ENCODE measurements at places on chromosomes 16 and 17.

- DNase-seq = no peak
Observed at GRCh38 chr17:71428897-71429296, 691.9 kb upstream of the SOX9 start.

- DNase-seq = no peak
Observed at GRCh38 chr17:39122991-39123390, 28.4 kb downstream of the PLXDC1 start.

DNA sequence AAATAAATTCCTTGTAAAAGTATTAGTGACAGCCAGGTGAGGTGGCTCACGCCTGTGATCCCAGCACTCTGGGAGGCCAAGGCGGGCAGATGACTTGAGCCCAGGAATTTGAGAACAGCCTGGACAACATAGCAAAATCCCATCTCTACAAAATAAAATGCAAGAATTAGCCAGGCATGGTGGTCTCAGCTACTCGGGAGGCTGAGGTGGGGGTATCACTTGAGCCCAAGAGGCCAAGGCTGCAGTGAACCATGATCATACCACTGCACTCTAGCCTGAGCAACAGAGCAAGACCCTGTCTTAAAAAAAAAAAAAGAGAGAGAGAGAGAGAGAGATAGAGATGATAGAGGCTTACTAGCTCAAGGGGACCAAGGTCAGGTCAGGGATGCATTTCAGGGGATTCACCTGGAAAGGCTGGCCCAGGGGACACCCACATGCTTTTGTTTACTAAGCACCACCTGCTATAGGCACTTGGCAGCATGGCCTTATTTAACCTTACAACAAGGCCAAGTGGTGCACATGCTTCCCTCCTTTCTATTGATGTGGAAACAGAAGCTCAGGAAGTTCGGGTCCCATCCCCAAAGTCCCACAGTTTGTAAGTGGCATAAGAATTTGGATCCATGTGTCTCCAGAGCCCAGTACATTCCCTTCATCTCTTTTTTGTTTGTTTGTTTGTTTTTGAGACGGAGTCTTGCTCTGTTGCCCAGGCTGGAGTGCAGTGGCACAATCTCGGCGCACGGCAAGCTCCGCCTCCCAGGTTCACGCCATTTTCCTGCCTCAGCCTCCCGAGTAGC is 12.4 kb upstream of the SRCIN1 start:
- no peak for DNase-seq

DNA sequence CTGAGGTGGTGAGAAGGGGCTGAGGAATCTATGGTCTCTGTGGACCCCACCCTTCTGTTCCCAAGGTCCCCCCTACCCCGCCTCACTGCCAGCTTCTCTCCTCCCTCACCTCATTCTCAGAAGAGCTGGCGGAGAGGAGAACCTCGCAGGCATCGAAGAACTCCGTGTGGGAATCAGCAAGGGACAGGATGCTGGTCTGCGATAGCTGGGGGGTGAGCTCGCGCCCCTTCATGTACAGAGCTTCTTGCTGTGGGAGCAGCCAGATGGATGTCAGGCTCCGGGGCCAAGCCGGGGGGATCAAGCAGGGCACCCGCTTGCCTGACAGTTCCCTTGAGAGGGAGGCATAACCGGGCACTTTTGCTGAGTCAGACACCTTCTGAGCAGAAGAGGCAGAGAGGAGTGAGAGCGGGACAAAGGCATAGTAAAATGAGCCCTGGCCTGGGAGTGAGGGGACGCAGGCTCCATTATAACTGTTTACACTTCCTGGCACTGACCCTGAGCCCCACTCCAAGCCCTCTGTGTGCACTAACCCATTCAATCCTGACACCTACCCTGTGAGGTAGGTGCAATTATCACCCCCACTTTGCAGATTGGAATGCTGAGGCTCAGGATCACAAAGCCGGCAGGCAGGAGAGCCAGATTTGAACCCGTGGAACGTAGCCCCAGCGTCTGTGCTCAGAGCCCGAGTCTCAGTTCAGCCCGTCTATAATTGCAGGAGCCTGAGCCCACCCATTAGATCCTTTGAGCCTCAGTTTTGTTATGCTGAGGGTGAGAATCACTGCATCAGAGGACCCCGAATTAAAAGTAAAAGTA is 6.3 kb downstream of the OSBPL7 start:
- no peak for DNase-seq

GRCh38 chr16:50697881-50698767 is 4.7 kb downstream of the NOD2 start:
- DNase-seq = no peak

- no peak for DNase-seq
Observed at GRCh38 chr16:55976815-55977214, 101.6 kb upstream of the CES5A start.

DNA sequence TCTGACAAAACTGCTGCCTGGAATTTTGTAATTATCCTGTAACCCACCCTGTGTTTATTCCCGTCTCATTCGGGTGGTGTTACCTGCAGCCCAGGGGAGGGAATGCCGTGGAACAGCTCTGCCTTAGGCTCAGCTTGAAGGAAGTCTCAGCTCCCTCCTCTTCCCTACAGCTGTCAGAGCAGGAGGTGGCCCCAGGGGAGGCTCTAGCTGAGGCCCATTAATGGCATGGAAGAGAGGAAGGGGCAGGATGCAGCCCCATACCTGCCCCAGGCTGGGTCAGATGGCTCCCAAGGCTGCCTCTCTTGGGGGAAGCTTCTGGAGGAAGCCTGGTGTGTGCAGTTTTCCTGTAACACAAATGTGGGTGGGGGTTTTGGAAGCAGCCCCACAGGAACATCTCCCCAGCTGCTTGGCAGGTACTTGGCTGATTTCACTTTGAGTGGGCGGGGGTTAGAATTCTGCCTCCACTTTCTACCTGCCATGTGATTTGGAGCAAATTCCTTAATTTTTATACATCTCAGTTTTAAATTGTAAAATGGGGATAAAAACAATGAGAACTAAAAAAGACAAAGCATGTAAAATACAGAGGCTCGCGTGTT is 103.9 kb downstream of the MGAT5B start:
- no peak for DNase-seq

GRCh38 chr17:17849845-17850373 is 13.1 kb upstream of the SREBF1 start:
- DNase-seq = no peak

DNA sequence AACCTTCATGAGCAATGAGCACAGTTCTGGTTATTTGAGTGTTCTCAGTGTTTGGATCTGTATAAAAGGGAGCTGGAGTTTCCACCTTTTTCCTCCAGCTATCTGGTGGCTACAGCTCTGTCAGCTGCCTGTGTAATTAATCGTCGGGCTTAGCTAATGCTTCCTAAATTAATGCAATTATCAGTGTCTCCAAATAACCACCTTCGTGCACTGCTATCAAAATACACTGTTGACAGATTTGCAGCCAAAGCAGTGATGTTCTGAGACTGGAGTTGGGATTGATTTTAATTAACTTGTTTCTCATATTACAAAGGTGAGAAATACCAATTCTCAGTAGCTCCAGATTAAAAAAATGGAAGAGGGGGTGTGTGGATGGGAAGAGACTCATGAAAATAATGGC is 325.8 kb downstream of the CBLN1 start:
- DNase-seq = no peak

- DNase-seq = no peak
Observed at GRCh38 chr17:79544142-79544914, 66.5 kb downstream of the RBFOX3 start.

- DNase-seq = no peak
Observed at GRCh38 chr17:29180788-29181160, 576 bp upstream of the MYO18A start.

- no peak for DNase-seq
Observed at GRCh38 chr16:70434484-70435260, 4.2 kb downstream of the ST3GAL2 start.

DNA sequence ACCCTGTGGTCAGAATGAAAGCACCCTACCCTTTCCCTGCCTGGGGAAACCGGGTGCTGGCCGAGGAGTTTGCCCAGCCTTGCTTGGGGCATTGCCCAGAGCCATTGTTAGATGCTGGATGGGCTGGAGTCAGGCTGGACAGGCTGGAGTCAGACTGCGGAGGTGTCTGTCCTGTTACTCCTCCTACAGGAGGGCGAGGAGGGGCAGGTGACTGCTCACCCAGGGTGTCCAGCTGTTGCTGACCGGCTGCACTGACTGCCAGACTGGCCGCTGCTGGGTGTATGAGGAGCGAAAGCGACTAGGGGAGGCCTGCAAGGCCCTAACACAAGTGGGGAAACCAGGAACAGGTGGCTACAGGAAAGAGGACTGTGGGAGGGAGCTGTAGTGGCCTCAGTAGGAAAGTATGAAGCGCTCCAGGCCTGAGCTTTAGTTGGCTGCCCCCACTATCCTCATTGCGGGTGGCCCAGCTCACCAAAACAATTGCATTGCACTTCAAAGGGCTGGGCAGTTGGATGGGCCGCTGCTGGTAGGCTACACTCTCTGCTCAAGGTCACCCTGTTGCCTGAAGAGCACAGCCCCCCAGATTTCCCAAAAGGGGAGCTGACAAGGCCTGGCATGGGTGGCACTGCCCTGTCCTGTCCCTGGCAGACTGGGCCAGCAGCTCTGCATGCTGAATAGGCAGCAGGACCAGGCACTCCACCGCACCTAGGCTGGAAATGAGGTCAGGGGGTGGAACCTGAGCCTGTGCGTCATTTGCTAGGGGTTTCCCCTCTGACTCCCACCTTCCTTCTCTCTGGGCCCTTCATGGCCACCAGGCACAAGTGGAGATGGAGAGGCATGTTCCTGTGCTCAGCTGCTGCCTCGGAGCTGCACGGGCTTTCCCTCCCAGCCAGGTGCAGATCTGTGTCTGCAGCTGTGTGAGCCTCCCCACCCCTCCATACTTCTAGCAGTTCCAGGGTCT is 18.4 kb downstream of the LDHD start:
- no peak for DNase-seq

DNA sequence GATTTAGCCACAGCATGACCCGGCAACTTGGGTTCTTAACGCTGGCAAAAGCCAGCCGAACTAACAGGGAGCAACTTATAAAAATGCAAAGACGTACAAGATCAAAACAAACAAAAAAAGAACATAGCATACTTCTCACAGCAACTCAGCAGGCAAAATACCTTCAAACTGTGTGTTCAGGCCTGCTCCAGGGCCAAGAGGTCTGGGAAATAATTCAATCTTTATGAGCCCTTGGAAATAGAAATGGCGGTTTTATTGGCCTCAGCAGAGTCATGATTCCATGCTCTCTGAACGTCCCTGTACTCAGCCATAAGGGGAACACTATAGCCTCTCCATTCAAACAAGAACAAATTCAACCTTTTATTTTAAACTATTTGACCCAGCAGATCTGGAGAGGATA is 101.3 kb upstream of the C17orf78 start:
- DNase-seq = no peak

DNA sequence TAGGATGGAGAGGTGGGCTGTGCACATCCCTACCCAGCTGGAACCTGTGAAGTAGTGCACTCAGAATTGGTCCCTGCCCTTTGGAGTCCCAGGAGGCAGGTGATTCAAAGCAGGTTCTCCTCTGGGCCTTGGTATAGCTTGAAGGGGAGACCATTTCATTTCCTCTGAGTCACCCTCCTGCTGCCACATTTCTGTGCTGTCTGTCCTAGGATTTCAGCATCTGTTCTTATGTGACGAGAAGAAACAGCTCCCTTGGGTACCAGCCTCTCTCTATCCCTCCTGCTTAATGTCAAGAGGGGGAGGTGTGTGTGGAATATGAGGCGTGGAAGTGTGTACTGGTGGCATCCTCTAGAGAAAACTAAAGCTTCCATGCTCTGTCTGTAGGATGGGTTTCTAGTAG is 5.0 kb upstream of the NFE2L1 start:
- DNase-seq = no peak

DNA sequence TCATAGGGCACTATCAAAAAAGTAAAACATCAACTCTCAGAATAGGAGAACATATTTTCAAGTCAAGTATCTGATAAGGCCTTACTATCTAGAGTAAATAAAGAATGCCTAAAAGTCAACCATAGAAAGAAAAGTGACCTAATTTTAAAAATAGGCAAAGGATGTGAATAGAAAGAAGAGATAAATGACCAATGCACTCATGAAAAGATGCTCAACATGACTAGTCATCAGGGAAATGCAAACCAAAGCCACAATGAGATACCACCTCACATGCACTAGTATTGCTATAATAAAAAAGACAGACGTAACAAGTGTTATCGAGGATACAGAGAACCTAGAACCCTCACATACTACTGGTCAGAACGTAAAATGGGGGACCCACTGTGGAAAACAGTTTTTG is 90.8 kb downstream of the DYNLRB2 start:
- no peak for DNase-seq

DNA sequence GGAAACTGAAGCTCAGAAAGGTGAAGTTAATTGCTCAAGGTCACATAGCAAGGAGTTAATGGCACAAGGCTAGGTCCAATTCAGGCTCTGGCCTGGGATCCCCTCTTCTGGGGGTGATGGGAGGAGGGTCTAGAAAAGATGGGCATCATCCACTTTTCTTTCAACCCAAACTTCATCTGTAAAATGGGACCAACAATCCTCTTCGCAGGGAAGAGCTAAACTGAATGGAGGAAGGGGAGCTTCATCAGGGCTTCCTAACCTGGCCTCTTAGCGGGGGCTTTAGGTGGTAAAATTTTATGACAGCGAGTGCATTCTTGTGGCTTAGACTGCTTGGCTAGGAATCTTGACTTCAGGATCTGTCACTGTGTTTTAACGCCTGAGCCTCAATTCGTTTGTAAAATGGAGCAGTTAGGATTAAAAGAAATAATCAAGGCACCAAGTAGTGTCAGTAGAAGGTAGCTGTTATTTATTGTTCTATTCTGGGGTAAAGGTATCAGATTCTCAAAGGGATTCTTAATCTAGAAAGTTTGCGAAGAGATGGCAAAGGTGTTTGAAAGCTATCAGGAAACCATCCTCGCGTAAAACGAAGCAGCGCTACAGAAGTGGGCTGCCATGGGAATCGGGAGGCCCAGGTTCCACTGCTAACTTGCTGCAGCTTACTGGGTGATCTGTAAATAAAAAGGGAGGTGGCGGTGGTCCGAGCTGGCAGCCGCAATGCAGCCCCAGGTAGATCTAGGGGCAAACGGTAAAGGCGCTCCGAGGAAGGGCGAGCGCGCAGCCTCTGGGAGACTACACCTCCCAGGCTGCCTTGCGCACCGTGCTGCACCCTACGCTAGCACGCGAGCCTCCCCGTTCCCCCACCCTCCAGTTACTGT is 1.5 kb upstream of the SRCAP start:
- DNase-seq = peak; percentile 70

- DNase-seq = no peak
Observed at GRCh38 chr17:51702963-51703360, 442.6 kb downstream of the UTP18 start.

GRCh38 chr16:85457366-85457765 is 155.8 kb upstream of the GSE1 start:
- no peak for DNase-seq

- DNase-seq = no peak
Observed at GRCh38 chr17:4118015-4118743, 24.7 kb downstream of the ZZEF1 start.
